ENCODE measurements at places on chromosomes 16 and 17.

GRCh38 chr17:48726916-48727286, 1.6 kb downstream of the HOXB13 start:
- DNase-seq = no peak

- no peak for DNase-seq
Observed at GRCh38 chr17:35021520-35022380, 41.4 kb downstream of the LIG3 start.

DNA sequence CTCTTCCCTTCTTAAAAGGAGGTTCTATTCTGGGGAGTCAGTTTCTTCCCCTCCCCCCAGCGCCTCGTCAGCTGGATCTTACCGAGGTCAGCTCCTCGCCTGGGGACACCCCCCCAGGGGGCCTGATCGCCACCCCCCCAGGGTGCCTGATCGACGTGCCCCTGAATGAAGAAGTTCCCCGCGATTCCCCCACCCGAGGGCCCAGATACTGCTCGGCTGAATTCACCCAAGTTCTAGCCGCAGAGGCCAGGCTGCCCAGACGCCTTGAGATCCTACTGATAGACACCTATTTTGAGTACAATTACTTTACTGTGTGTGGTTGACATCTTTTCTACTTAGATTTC, 1.4 kb downstream of the RAB11FIP3 start:
- DNase-seq = no peak

- DNase-seq = no peak
Observed at GRCh38 chr17:82278786-82279391, 5.4 kb upstream of the CSNK1D start.

DNA sequence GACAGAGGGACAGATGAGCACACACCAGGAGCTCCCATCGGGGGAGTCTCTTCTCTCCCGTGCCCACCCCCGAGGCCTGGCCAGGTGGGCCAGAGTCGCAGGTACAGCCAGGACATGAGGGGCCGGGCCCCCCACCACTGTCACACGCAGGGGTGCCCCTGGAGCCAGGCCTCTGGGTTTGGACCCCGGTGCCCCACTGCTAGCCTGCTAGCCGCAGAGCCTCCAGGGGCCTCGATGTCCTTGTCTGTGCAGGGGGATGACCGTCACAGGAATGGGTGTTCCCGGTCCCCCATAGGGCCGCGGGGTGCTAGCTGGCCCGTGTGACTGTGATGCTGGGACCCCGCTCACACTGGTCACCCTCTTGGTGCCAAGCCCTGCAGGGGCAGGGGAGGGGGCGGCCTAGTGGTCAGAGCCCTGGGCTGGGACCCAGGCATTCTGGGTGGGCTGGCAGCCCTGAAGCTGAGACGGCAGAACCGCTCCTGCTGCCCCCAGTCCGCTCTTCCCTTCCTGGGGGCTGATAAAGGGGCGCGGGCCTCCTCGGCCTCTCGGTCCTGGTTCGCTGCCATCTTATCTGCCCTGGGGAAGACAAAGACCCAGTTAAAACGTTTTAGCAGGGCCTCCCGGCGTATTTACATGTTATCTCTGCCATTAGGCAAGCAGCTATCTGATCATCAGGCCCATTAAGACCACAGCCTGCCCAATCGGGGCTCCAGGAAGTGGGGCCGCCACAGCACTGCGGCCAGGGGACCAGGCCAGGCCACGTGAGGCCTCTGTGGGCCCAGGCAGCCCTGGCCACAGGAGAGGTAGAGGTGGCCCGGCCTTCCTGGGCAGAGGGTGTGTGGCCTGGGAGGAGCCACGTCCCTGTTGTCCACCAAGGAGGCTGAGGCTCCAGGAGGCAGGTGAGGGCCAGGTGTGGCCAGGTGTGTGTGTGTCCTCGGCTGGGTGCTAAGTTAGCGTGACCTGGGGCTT, 57.2 kb upstream of the ZC3H18 start:
- DNase-seq = no peak

DNA sequence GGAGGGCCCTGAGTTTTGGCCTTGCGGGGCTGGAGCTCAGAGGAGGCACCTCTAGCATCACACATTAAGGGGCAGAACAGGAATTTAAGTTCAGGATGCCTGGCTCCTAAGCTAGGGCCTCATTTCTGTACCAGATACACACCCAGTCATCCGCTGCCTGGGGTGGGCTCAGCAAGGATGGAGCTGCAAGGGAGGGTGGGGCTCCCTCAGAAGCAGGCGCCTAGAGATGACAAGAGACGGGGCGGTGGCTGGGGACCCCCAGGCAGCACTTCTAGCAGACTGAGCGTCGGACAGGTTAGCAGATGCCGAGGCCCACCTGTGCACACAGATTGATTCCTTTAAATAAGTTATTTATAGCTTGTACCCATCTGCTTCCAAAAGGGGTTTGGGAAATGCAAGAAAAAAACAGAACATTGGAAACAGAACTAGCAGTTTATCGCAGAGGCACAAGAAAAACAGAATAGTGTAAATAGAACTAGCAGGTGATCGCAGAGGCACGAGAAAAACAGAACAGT, 47.6 kb upstream of the CBFA2T3 start:
- no peak for DNase-seq

DNA sequence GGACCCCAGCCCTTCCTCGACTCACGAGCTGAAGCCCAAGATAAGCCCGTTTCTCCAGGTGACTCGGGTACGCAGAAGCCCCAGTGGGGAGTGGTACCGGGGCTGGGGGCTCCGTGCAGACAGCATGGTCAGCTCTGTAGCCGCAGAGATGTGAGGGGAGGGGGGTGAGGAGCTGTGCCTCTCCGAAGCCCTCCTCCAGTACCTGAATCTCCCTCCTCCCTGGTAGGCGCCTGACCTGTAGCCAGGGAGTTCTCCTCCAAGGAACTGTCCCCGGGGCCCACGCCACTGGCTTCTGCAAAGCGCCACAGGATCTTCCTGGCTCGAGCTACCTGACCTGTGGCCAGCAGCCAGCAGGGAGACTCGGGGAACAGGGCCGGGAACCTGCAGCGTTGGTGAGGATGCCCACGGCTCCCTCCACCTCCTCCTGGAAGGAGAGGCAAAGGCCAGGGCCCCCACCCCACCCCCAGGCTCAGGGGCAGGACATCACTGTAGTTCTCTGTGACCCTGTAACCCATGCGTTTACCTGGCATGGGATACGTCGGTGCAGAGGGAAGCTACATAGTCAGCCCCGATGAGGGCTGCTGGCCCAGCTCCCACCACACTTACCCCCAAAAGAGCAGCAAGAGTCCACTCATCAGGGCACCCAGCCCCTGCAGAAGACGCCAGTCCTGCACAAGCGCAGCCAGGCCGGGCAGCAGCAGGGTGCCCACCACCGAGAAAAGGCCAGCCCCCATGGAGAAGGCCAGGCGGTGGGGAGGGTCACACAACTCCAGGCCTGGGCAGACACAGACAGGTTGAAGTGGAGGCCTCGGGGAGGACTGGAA, 1.7 kb downstream of the SLC22A31 start:
- DNase-seq = no peak

DNA sequence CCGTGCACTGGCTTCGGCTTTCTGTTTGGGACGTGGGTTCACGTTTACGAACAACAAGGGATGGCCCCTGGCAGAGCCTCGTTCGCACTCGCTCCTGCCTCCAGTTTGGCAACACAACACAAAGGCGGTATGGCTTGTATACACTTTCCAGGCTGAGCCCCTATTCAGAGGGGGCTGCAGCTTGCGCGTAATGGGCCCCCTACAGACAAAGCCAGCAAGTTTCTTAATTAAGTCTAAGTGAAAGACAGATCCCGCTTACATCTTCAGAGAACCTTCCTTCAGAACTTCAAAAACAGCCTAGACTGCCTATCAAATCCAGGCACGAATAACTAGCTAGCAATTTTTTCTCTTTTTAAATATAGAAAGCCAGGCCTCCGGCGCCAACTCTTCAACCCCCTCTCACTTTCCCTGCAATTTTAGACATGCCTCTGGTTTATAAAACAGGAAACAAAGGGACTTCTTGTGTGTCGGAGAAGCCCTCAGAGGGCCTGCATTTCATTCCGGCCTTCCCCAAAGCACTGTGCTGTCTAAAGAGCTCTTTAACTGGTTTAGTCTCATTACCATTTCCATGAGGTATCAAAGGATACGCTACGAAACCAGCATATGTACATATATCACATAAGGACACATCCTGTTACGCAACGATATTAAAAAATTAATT, 244.9 kb downstream of the STX8 start:
- DNase-seq = no peak

- no peak for DNase-seq
Observed at GRCh38 chr17:6314311-6314710, 120.6 kb downstream of the AIPL1 start.

DNA sequence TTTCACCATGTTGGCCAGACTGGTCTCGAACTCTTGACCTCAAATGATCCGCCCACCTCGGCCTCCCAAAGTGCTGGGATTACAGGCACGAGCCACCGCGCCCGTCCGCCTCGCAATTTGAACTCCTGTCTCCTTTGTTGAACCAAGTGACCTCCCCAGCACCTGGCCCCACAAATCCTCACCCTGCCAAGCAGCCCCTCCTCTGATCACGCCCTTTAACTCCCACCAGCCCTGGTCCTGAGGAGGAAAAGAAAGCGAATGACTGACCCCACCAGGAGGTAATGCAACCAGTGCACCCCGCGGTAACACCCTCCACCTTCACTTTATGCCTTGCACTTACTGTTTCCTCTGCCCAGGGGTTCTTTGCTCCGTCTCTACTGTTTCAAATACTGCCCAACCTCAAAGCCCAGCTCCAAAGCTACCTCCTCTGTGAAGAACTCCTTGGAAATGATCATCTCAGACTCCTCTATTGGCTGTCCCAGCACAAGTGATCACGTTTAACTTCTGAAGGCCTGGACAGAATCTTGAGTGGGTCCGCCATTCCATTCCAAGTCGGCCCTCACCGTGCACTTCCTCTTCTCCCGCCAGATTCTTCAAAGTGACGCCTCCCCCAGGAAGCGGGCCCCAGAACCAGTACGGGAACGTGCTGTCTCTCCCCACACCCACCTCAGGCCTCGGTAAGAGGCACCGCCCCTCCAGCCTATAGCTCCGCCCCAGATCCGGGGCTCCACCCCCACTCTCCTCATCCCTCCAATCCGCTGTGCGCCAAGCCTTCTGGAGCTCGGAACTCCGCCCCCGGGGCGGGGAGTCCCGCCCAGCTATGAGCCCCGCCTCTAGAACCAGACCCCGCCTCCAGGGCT, 4.4 kb downstream of the CD19 start:
- peak; percentile 94 for DNase-seq

DNA sequence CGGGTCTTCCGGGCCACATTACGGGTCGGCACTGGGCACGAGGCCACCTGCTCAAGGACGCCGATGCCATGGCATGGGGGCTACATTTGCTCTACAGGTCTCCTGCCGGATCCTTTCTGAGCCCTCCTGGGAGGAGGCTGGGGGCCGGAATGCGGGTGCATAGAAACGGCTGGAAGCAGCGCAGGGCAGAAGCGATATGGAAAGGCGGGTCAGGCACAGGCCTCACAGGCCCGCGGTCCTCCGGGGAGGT, 28.4 kb downstream of the AXIN1 start:
- no peak for DNase-seq

GRCh38 chr17:68289473-68289872, 1.5 kb downstream of the SLC16A6 start:
- no peak for DNase-seq

GRCh38 chr16:29126616-29127015, 141.8 kb downstream of the LAT start:
- no peak for DNase-seq

GRCh38 chr16:28873543-28874201, 4.6 kb upstream of the ATP2A1 start:
- peak; percentile 76 for DNase-seq

GRCh38 chr17:74528491-74529199, 2.6 kb downstream of the CD300LB start:
- peak; percentile 12 for DNase-seq

GRCh38 chr17:46194393-46195216, 1.4 kb upstream of the KANSL1 start:
- no peak for DNase-seq

DNA sequence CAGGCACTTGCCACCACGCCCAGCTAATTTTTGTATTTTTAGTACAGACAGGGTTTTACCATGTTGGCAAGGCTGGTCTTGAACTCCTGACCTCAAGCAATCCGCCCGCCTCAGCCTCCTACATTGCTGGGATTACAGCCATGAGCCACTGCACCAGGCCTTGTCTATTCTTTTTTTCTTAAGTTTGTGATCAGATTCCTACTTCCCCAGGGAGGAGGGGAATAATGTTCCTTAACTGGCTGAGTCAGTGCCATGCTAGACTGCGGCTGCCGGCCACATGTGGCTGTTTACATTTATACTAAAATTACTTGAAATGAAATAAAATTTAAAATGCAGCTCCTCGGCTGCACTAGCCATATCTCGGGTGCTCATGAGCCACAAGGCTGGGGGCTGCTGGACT, 27.8 kb upstream of the USP36 start:
- no peak for DNase-seq

- no peak for DNase-seq
Observed at GRCh38 chr16:86984343-86984742, 332.8 kb downstream of the C16orf95 start.

DNA sequence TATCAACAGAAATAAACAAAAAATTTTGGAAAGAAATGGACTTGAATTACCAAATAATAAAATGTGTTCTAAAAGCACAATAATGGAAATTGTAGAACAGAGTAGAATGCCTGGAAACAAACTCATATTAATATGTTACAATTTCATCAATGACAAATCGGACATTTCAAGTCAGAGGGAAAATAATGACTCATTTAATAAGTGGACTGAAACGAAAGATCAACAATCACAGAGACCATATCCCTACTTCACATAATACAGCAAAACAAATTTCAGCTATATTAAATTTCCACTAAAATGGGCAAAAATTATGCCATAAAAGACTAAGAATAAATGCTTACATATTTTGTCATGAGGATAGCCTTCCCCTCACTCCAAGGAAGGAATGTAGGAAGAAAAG, 25.7 kb downstream of the CDYL2 start:
- no peak for DNase-seq

GRCh38 chr17:42050393-42051012, at the start of gene C17orf113:
TSS of gene C17orf113 (minus strand) at chr17:42050601. CDS start at chr17:42043376, 7,225 bp downstream.
- peak; percentile 69 for DNase-seq

DNA sequence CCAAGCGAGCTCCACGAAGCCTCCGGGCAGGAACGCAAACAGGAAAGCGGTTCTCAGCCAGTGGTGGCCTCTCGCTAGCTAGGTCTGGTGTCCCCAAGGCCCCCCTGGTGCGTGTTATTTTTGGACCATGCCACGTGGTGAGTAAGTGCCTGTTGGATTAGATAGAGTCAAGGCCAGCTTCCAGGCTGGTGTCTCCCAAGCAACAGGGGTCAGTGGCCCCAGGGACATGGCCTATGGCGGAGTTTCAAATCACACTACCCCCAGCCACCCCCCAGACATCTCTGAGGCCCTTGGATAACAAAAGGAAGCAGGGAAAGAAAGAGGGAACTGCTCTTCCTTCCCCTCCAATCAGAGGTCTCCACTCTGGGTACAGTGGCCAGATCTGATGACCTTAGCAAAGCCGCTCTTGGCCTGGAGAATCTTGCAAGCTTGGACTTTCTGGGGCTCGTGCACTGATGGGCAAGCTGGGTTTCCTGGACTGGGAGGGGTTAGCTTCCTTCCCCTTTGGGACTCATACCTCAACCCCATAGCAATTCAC, 58.2 kb downstream of the MAF start:
- DNase-seq = no peak

Measured in activated T-cell treated with anti-CD3 and anti-CD28 coated beads, Interleukin-2, amount 50 U/mL, for 24 hours (primary cell).